ENCODE measurements at places on chromosomes 4 and X.

GRCh38 chr4:19547463-19547862, 704.2 kb upstream of the SLIT2 start:
- DNase-seq: no peak

DNA sequence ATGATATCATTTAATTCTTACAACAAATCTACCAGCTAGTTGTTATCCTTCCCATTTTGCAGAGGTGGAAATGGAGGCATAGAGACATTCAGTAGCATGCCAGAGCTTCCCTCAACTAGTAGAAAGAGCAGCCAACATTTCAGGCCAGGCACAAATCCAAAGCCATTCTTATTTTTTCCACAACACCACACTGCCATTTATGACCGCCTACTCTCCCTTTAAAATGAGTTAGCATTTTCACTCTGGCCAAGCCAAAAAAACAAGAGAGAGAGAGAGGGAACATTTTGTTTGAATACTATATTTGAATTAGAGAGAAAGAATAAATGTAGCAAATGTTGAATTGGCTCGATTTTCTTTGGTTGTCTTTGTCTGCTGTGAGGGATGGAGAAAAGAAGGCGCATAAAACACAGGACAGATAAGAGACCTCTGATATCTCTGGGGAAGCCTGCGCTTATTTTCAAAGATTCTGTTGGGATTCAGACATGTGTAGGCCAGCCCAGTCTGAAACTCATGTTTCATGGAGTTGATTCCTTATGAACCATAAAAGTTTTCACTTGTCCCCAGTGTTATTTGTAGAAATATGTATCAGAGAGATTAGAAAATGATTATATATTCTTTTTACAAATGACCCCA, 265.7 kb downstream of the RAB28 start:
- no peak for DNase-seq

DNA sequence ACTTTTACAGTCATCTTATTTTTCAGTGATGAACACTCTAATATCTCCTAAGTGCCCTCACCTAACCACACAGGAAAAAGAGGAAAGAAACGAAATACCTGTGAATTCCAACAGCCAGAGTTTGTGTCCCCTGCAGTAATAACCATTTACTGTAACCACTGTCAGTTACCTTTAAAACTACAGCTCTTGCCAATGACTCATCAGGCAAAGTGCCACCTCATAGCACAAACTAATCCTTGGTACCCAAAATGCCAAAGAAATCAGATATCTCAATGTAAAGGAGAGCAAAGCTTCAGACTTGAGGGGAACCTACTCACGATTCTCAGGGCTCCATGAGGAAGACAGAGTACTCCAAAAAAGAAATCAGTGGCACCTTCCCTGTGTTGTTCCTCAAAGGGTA, 146.5 kb downstream of the NDST3 start:
- no peak for DNase-seq

DNA sequence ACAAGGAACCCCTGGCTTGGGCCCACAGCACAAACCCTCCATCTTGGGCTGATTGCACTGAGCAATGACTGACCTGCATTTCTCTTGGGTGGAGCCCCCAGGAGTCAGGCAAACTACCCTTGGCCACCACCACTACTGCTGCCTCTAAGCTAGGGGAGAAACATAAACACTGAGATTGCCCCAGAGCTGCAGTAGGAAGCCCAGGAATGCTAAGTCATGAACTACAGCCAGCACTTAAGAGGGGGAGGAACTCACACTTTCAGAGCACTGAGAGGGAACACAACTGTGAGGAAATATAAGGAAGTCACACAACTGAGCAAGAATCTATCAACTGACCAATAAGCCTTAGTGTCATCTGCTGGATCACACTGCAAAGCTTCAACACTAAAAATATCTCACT, 111.6 kb upstream of the PPP3CA start:
- DNase-seq: no peak

- DNase-seq: no peak
These were observed 58.2 kb downstream of the NAA11 start for GRCh38 chr4:79267671-79268070.

- no peak for DNase-seq
These were observed 403 bp upstream of the LGI2 start for GRCh38 chr4:25031077-25031621.

GRCh38 chr4:182643801-182644682, 273.1 kb downstream of the DCTD start:
- DNase-seq: no peak

DNA sequence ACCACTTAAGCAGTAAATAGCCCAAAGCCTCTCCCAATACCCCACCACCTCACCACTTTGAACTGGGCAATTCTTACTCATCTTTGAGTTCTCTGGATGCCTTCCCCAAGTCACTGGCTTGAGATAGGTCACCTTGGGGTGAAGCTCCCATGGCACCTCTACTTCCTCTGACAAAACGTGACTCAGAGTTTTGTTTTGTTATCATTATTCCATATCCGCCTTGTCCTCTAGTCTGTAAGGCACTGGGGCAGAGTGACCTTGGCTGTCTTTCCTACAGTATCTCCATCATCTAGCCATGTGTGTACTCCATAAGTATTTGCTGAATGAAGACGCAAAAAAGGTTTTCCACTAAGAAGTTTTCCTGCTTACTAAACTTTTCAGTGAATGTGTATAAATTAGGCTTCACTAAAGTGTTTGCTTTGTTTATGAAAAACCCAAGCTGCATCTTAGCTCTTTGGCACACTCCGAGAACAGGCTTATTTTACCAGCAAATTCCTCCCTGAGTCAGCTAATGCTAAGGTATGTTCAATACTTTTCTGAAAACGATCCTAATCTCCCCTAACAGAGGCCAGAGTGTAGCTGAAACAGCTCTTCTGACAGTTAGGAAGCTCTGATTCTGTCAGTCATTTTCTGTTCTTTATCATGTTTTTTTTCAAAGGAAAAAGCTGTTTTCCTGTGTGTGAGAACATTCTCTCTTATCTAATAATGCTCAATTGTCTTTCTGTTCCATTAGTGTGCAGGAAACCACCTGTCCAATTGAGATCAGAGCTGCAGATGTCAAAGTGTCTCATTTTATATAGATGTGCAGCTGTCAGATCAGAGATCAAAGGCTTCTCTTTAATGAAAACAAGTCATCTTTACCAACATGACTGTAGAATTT, 30.2 kb upstream of the TSPAN5 start:
- DNase-seq: peak; percentile 14

DNA sequence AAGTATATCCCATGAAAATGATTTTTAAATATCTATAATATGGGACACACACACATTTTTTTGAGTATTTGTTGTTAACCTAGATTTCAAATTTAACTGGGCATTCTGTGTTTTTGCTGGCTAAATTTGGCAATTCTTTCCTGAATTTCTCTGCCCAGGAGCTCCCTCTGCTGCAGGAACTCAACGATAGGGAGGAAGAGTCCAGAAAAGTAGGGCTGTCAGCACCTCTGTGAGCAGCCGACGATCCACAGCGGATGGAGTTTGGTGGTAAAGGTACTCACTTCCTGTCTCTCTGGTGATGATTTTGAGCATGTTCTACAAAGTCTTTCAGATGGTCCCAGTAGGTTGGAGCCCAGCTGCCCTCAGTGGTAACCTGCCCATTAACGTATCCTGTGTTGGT, 23.1 kb upstream of the TMEM184C start:
- DNase-seq: no peak

DNA sequence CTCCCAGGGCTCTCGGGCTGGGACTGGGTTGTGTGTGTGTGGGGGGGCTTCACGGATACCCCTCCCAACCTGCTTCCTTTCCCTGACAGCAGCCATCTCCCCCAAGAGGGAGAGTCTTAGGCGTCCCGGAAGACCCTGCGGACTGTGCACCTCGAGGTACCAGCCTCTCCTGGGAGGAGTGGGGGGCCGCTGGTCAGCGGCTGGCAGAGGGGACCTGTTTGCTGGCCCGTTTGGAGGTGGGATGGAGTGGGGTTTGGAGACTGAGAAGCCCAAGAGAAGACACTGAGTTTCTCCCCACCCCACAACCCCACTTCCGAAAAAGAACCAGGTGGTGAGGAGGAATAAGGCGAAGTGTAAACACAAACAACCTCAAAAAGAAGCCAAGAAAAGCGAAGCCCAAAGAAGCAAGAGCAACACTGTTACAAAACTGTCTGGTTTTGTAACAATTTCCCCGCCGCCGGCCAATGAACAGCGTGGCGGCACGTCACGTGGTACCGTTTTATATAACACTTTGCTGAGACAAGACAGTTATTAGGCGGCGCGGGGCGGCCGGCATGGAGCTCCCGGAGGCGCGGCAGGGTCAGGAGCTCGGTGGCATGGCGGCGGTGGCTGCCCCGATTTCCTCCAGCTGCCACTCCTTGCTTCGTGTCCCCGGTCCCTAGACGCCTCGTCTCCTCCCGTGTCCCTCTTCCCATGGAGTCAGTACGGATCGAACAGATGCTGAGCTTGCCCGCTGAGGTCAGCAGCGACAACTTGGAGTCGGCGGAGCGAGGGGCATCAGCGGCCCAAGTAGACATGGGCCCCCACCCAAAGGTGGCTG, at the start of gene LONRF3:
LONRF3 (plus strand) TSS at position 531 of the 820 bp plus-strand sequence; CDS start at position 694, 163 bp downstream.
- DNase-seq: peak; percentile 45

- no peak for DNase-seq
These were observed 58.6 kb upstream of the PRSS48 start for GRCh38 chr4:151218343-151218742.

GRCh38 chr4:16860516-16860915, 37.9 kb downstream of the LDB2 start:
- DNase-seq: no peak

DNA sequence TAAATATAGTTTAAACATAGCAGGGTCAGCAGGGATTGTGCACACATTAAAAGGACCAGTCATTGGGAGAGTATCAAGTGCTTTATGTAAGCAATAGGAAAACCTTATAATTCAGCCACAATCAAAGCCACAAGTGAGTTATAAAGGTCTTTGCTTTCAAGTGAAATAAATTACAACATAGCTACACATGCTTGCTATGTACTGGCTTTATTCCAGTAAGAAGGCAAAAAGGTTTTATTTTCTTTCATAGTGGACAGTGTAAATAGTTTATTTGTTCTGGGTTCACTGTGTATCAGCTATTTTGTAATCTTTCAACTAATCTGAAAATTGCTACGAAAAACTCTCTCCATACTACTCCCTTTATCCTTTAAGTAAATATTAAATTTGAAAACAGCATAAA, 691.4 kb downstream of the PCDH7 start:
- no peak for DNase-seq

GRCh38 chr4:8372506-8372905, 68.0 kb downstream of the ACOX3 start:
- no peak for DNase-seq

- no peak for DNase-seq
These were observed 82.1 kb downstream of the FIP1L1 start for GRCh38 chr4:53459548-53459947.

DNA sequence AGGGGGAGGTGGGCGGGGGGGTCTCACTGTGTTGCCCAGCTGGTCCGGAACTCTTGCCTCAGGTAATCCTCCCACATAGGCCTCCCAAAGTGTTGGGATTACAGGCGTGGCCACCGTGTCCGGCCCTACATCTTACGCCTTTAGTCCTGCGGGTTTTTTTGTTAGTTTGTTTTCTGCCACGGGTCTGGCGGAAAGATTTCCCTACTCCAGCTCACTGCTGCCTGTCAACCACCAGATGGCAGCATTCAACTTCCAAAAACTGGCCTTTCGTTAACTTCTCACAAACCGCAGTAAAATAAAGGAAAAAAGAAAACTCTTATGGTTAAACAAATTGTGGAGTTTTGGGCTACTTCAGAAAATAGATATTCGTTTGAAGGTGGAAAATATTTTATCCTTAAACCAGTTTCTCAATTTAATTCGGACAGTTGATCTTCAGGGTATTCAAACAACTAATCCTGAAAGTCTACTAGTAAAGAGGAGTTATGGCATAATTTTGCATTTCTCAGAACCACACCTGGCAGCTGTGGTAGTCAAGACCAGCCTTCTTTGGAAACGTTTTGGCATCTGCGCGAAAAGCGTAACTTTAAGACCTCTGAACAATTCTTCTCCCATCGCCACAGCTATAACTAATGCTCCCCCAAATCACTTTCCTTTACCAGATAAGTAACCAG, 41.1 kb downstream of the LUZP4 start:
- peak; percentile 0 for DNase-seq

DNA sequence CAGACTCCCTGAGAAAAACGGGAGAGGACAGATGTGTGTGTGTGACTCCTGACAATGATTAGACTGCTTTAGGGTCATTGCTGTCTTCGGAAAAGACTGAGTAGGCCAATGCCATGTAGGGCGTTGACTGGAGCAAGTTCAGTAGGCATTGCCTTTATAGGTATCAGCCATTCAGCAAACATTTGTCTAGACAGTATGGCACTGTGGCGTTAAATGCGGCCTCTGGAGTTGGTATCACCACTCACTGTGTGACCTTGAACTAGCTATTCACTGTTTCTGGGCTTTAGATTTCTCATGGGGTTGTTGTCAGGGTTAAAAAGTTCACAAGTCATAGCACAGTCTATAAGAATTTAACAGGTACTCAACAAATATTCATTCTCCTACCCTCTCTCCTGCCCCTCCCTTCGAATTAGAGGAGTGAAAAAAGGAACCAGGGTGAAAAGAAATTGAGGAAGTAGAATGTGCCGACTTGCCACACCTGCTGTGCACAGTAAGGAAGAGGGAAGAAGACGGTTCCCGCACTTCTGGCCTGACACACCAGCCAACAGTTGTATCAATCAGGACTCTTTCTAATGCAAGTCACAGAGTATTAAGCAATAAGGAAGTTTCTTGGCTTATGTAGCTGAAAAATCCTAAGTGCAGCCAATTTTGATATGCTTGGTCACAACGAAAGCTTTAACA, 83.2 kb upstream of the PLAC8 start:
- DNase-seq: no peak

- no peak for DNase-seq
These were observed 44.7 kb upstream of the BEX4 start for GRCh38 chrX:103170216-103170615.

GRCh38 chr4:121822796-121823504, 733 bp downstream of the CCNA2 start:
- DNase-seq: peak; percentile 18

GRCh38 chr4:127601029-127601428, 31.7 kb upstream of the INTU start:
- DNase-seq: no peak

GRCh38 chrX:43735957-43736356, 79.9 kb downstream of the MAOA start:
- DNase-seq: no peak

GRCh38 chrX:134640914-134641313, 17.4 kb downstream of the PLAC1 start:
- no peak for DNase-seq

DNA sequence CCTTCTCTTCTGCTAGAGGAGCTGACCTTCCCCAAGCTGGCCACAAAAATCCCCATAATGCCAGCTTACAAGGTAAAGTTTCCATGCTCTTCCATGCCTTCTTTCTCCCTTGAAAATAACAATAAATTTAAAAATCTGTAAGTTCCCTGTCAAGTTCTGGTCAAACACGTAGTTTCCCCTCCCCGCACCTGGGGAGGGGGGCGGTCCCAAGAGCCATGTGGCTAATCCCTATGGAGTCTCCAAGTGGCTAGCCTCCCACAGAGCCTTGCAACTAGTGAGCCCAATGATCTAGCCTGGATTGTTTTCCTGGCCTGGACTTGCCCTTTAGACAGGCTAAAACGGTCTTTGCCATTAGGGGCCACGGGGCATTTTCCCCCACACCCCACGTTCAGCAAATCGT, 2.1 kb upstream of the NRK start:
- no peak for DNase-seq

- no peak for DNase-seq
These were observed 32.6 kb upstream of the MSMO1 start for GRCh38 chr4:165294907-165295306.

Measured in stimulated activated CD4-positive, alpha-beta T cell treated with anti-CD3 and anti-CD28 coated beads, Interleukin-4, amount 100 ng/mL, for 48 hours (primary cell).